ENCODE measurements at places on chromosomes 3 and 15.

- no peak for DNase-seq
Observed at GRCh38 chr15:88238618-88239430, 17.7 kb downstream of the NTRK3 start.

GRCh38 chr15:84891339-84891738, 6.9 kb downstream of the SLC28A1 start:
- DNase-seq: no peak

- no peak for DNase-seq
Observed at GRCh38 chr3:52240886-52241370, 2.0 kb upstream of the TWF2 start.

GRCh38 chr15:75684648-75685047, 28.0 kb downstream of the CSPG4 start:
- no peak for DNase-seq

- DNase-seq: no peak
Observed at GRCh38 chr15:70561885-70562284, 201.5 kb downstream of the UACA start.

DNA sequence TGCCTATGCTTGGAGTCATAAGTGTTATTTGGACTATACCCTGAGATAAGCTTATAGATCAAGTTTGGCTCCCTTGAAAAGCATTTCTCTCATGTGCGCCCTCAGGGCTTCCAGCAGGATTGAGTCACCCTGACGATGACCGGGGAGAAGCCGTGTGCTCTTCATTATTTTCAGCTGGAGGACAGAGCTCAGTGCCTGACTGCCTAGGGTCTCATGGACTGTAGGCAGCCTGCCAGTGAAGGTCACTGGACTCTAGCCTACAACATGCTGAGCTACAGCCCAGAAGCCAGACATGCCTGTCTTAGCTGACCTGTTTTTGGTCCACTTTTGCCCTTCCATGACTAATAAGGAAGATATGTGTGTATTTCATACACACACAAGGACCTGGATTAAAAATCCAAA, 31.6 kb upstream of the NUDT16 start:
- DNase-seq: no peak

GRCh38 chr15:66838202-66838601, 136.2 kb downstream of the SMAD6 start:
- DNase-seq: no peak

- DNase-seq: no peak
Observed at GRCh38 chr3:13812034-13812471, 67.8 kb downstream of the WNT7A start.

GRCh38 chr3:189655617-189656016, 24.4 kb downstream of the TP63 start:
- no peak for DNase-seq

DNA sequence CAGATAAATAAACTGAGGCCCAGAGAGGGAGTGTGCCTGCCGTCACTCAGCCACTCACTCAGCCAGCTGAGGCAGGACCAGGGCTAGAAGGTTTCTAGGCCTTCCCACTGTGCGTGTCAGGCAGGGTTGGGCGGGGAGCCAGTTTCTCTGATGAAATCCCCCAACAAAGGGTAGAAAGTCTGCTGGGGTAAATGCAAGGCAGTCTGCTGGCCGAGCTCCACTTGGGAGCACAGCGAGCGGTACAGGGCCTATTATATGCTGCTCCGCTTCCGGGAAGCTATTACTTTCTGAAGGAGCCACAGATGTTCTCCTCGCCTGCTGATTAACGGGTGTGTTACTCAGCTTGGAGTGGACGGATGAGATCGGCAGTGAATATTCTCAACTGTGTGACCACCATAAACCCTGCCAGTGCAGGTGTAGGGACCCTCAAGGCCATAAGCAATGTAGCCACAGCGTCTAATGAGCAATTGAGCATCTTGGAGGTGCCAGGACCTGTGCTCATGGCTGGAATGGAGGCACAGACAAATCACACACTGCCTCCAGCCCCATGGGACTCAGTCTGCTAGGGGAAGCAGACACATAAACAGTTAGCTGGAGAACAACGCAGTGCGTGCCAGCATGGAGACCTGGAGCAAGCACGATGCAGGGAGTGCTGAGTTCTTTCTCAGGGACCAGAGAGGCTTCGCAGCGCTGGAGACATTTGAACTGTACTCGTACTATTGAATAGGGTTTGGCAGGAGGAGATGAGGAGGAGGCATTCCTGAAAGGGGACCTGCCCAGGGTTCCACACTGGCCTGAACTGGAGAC, 42.1 kb downstream of the CORO2B start:
- DNase-seq: peak; percentile 59

All from NCI-H1436 treated with DMSO at 0.1 percent for 48 hours (cell line).